ENCODE measurements at places on chromosomes 6 and 20. TPM values are rescaled to one million over a fixed set of nuclear protein-coding genes. Genes with fewer than 3 reads are reported as not detected.

The PROKR2 gene
- not detected for total RNA-seq

The LY86 gene
- total RNA-seq = not detected

- no peak for DNase-seq
Measured at GRCh38 chr20:20426655-20426907, 58.7 kb downstream of the INSM1 start.

The SLC23A2 gene
- total RNA-seq = 14.2 TPM

DNA sequence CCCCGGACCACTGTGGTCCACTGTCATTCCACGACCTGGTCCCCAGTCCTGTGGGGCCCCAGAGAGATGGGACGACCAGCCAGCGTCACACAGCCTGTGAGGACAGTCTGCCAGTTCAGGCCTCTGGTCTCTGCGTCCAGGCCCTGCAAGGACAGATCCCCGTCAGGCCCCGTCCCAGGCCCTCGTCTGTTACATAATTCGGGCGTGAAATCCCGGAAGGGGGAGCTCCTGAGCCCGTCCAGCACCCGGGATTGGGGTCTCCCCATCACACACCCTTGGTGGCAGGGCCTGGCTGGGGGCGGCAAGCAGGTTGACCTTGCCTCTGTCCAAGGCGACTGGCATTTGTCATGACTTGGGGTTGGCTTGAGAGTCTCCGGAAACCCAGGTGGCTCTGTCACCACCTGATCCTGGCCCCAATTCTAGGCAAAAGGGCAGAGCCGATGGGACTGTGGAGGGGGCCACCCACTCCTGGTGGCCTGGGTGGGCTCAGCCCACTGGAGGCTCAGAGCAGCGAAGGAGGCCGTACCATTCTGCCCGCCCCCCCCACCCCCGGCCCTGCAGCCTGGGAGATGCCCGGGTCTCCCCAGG is 73.8 kb upstream of the GATA5 start:
- DNase-seq = no peak

The KIAA1755 gene
- 0.64 TPM for total RNA-seq

GRCh38 chr6:11258260-11259237 is 26.1 kb upstream of the NEDD9 start:
- no peak for DNase-seq

DNA sequence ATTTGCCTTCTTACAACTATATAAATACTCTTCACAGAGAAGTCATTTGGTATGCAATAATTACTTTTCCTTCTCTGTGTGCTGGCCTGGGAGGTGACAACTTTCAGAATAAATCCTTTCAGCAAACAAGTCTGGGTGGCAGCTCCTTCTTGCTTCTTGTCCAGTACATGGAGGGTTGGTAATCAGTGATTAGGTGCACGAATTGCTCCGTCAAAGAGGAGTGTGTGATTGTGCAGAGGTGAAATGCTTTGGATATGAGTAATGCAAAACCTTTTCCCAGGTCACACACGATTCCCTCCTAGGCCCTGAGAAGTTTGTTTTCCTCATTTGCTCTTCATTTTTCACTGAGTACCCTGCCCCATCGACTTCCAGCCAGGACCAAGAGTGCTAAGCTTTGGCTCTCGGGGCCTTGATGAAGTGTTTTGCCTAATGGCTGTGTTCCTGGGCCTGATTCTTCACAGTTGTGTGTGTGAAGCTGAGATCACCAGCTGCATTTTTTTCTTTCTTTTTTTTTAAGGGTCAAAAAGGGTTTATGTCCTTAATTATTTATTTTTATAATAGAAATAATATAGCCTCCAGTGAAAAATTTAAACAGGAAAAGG is 216.5 kb downstream of the ZMYND8 start:
- no peak for DNase-seq

Measured in fibroblast of villous mesenchyme (primary cell).